ENCODE measurements at places on chromosomes 1 and 21.

GRCh38 chr1:77888781-77889642 lies 588 bp downstream of the NEXN start:
- peak overlapping the region; percentile 70 for H3K4me3 ChIP-seq
- H3K4me1 ChIP-seq = no peaks in the 10 kb centered on the region
- H3K36me3 ChIP-seq = no peaks in the 10 kb centered on the region
- H3K27ac ChIP-seq = no peak overlapping the region
- H3K27me3 ChIP-seq = no peaks in the 10 kb centered on the region

GRCh38 chr1:162632217-162632666 lies at the start of gene DDR2:
Gene DDR2 (plus strand): TSS chr1:162632464. CDS start chr1:162719064, 86,600 bp downstream.
- no peaks in the 10 kb centered on the region for H3K27me3 ChIP-seq
- H3K4me3 ChIP-seq = no peak within 1 kb of the TSS
- no peaks in the 10 kb centered on the region for H3K4me1 ChIP-seq
- no peak for DNase-seq

- no peaks in the 10 kb centered on the region for H3K36me3 ChIP-seq
- no peaks in the 10 kb centered on the region for H3K4me1 ChIP-seq
- no peak overlapping the region for H3K4me3 ChIP-seq
- no peak for DNase-seq
- H3K27ac ChIP-seq = no peak overlapping the region
Measured at GRCh38 chr1:5394111-5394510, 598.1 kb downstream of the NPHP4 start.

DNA sequence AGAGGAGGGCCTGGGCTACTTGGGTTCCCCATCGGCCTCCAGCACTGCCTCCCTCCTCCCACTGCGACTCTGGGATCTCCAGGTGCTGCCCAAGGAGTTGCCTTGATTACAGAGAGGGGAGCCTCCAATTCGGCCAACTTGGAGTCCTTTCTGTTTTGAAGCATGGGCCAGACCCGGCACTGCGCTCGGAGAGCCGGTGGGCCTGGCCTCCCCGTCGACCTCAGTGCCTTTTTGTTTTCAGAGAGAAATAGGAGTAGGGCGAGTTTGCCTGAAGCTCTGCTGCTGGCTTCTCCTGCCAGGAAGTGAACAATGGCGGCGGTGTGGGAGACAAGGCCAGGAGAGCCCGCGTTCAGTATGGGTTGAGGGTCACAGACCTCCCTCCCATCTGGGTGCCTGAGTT lies 24.4 kb downstream of the EIF2D start:
- no peak for DNase-seq
- peaks cover 1% of the 10 kb centered on the region for H3K4me1 ChIP-seq
- peaks cover 6% of the 10 kb centered on the region for H3K36me3 ChIP-seq
- no peak overlapping the region for H3K4me3 ChIP-seq
- H3K27ac ChIP-seq = no peak overlapping the region
- H3K27me3 ChIP-seq = no peaks in the 10 kb centered on the region

- no peaks in the 10 kb centered on the region for H3K4me1 ChIP-seq
- no peaks in the 10 kb centered on the region for H3K27me3 ChIP-seq
- no peak for DNase-seq
- H3K4me3 ChIP-seq = no peak overlapping the region
- H3K36me3 ChIP-seq = no peaks in the 10 kb centered on the region
Measured at GRCh38 chr1:198449727-198450433, 90.6 kb downstream of the ATP6V1G3 start.

DNA sequence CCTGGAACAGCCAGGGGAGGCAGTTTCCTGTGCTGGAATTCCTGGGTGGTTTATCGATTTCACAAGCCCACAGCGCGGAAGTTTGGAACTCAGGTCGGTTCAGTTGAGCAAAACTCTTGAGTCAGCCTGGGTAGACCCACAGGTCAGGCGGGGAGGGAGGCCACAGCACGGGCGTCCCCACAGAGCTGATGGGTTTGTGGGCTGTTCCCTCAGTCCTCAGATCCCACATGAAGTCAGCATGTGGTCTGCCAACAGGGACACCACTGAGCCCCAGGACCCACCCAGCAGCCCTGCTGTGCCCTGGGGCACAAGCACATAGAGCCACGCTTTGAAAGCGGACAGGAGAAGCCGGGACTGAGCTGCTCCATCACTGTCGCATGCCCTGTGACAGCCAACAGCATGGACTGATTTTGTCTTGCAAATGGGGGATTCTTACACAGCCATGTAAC lies 17.4 kb downstream of the BMP8A start:
- H3K4me1 ChIP-seq = 0 out of 2 replicates have a peak, but pooled peaks cover 2% of the 10 kb centered on the region
- no peaks in the 10 kb centered on the region for H3K36me3 ChIP-seq
- DNase-seq = no peak
- H3K4me3 ChIP-seq = no peak overlapping the region
- no peaks in the 10 kb centered on the region for H3K27me3 ChIP-seq

- H3K27me3 ChIP-seq = no peaks in the 10 kb centered on the region
- H3K36me3 ChIP-seq = no peaks in the 10 kb centered on the region
- H3K27ac ChIP-seq = no peak overlapping the region
- no peaks in the 10 kb centered on the region for H3K4me1 ChIP-seq
Measured at GRCh38 chr1:38608202-38608864, 251.2 kb downstream of the RRAGC start.

- H3K4me3 ChIP-seq = no peak overlapping the region
- H3K36me3 ChIP-seq = no peaks in the 10 kb centered on the region
- no peak for DNase-seq
Measured at GRCh38 chr21:42819861-42820615, 59.3 kb downstream of the WDR4 start.

DNA sequence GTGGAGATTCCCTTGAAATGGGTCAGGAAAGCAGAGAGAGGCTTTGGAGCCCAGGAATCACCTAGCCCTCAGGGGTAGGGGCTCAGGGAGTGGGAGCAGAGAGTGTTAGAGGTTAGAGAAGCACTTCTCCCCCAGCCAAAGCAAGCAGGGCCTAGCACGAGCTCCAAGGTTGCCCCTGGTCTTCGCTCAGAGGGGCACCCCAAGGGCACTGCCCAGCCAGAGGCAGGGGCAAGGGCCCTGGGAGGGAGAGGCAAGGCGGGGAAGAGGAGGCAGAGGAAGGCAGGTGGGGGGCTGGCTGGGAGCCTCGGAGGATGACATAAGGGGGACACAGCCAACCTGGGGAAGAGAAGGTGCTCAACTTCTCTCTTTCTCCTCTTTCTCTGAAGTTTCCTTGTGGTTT lies 71.9 kb downstream of the CASZ1 start:
- H3K27me3 ChIP-seq = no peaks in the 10 kb centered on the region
- no peaks in the 10 kb centered on the region for H3K36me3 ChIP-seq

GRCh38 chr1:91731815-91732214 lies 154.1 kb downstream of the TGFBR3 start:
- H3K4me3 ChIP-seq = no peak overlapping the region
- no peaks in the 10 kb centered on the region for H3K27me3 ChIP-seq
- no peak overlapping the region for H3K27ac ChIP-seq
- peaks cover 5% of the 10 kb centered on the region for H3K4me1 ChIP-seq

DNA sequence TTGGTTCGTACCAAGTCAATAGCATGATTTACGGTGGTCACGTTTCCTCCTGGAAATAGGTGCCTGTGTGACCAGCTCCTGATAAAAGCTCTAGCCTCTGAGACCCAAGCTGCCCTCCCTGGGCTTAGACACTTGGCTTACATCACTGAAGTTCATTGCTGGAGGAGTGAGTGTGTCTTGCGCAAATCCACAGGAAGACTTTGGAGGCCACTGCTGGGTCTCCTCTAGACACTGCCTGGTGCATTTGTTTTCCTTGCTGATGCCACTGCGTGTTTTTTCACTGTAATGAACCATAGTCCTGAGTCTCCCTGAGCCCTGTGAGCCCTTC lies 230.6 kb downstream of the DSCAM start:
- H3K27ac ChIP-seq = no peak overlapping the region
- H3K36me3 ChIP-seq = no peaks in the 10 kb centered on the region
- no peaks in the 10 kb centered on the region for H3K4me1 ChIP-seq
- no peak overlapping the region for H3K4me3 ChIP-seq
- no peak for DNase-seq
- H3K27me3 ChIP-seq = no peaks in the 10 kb centered on the region

- no peak for DNase-seq
- peaks cover 3% of the 10 kb centered on the region for H3K36me3 ChIP-seq
- no peaks in the 10 kb centered on the region for H3K27me3 ChIP-seq
- H3K27ac ChIP-seq = no peak overlapping the region
Measured at GRCh38 chr1:180173952-180174351, 19.3 kb downstream of the QSOX1 start.

GRCh38 chr1:54332781-54333585 lies 73.2 kb downstream of the SSBP3 start:
- DNase-seq = no peak
- H3K36me3 ChIP-seq = no peaks in the 10 kb centered on the region
- no peaks in the 10 kb centered on the region for H3K27me3 ChIP-seq

DNA sequence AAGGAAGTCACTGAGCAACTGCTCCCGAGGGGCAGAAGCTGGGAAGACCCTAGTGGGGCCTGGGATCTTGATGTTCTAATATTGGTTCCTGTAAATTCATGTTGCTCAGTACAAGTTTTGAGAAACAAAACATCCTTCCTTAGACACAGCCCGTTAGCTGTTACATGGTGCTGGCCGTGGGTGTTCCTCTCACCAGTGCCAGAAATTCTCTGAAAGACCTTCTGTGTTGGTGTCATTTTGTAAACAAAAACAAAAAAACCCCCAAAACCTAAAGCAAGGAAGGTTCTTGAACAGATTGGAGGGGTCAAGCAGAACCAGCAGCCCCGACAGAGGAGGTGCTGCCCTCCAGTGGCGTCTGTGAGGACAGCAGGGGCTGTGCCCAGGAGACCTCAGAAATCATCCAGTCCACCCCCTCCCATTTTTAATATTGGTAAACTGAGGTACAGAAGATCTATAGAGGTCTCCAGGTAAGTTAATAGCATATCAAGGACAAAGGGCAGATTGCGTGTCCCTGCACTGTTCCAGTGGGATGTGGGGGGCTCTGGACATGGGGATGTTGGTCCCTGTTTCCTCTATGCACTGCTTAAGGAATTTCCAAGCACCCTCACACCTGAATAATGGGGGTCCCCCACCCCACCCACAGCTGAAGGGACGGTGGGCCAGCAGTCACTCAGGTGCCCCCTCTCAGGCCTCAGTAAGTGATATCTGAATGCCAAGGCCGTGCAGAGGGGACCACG lies 38.2 kb downstream of the SLC2A7 start:
- no peaks in the 10 kb centered on the region for H3K4me1 ChIP-seq
- H3K36me3 ChIP-seq = no peaks in the 10 kb centered on the region
- no peaks in the 10 kb centered on the region for H3K27me3 ChIP-seq
- H3K4me3 ChIP-seq = no peak overlapping the region
- H3K27ac ChIP-seq = no peak overlapping the region

All from iPS DF 6.9 (cell line).